ENCODE measurements at places on chromosomes 5 and 9.

GRCh38 chr5:14861123-14861765 lies 10.3 kb downstream of the ANKH start:
- DNase-seq: no peak

- DNase-seq: no peak
Measured at GRCh38 chr5:174572591-174572990, 151.8 kb upstream of the MSX2 start.

GRCh38 chr9:72843520-72844439 lies 109.1 kb downstream of the ALDH1A1 start:
- no peak for DNase-seq

- DNase-seq: no peak
Measured at GRCh38 chr5:73339051-73339575, 109.5 kb downstream of the FOXD1 start.

- DNase-seq: peak; percentile 69
Measured at GRCh38 chr5:137743031-137743640, 7.2 kb upstream of the KLHL3 start.

- DNase-seq: no peak
Measured at GRCh38 chr5:3466392-3466791, 129.2 kb upstream of the IRX1 start.

DNA sequence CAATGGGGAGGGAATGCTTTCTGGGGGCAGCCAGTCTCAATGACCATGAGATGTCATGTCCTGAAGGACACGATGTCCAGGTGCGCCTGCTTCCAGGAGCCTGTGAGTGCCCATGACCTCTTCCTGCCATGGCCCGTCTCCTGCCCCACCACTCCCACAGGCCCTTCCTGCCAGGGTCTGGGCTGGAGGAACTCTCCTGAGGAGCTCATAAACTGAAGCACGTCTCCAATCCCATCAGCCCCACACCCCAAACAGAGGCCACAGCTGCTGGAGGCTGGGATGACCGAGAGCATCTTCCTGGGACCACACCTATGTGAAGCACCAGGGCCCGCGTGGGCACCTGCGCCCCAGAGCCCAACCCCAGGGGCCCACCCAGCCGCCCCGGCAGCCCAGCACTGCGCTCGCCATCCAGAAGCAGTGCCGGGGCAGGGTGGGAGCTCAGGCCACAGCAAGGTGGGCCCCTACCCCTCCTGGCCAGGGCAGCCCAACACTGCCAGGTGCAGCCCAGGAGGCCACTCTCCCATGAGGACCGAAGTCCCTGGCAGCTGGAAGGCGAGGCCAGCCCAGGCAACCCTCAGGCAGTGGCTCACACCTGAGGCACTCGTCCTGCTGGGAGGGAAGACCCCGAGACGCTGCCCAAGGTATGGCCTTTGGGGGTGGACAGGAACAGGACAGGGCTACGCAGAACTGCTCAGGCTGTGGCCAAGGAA lies 53.9 kb upstream of the UBAC1 start:
- no peak for DNase-seq

- no peak for DNase-seq
Measured at GRCh38 chr5:77662635-77663034, 24.1 kb upstream of the OTP start.

GRCh38 chr5:131114754-131115153 lies 50.3 kb downstream of the HINT1 start:
- DNase-seq: no peak

- no peak for DNase-seq
Measured at GRCh38 chr9:138103111-138103848, 225.7 kb downstream of the CACNA1B start.

DNA sequence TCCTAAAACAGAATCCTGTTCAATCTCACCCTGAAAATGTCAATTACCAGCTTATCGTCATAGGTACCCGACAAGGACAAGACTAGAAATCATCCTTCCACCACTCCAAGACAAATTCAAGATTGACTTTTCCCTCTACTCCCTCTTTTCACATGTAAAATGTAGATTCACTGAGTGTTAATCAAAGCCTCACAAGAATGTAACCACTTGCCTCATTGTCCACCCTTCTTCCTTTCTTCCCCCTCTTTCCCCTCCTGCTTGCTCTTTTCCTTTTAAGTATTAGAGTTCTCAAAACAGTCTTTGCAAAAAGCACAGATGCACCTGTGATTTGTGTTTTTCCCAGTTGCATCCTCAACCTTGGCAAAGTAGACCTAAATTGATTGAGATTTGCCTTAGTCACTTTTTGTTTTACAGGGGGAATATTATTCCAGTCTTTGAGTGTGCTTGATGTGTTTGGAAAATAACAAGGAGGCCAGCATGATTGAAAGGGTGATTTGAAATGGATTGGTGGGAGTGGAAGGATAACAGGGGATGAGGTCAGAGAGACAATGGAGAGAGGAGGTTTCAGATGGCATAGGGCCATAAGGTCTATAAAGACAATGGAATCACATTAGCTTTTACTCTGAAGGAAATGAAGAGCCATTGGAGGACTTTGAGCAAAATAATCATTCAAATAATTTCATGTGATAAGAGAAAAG lies 231.3 kb upstream of the TYRP1 start:
- DNase-seq: no peak

DNA sequence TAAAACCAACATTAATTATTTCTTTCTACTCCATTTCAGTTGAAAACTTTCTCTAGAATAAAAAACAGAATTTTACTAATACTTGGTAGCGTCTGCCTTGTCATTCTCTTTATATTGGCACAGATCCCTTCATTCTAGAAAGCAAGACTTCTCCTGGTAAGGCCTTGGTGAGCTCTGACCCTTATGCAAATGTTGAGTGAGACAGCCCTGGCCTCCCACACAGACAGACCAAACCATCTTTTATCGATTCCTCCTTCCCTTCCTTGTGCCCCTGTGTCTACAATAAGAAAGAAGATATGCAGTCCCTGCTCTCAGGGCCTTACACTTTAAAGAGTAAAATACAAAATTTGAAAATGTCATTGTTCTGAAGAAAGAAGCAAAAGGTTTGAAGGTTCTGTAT lies 262.2 kb downstream of the EFNA5 start:
- DNase-seq: no peak

DNA sequence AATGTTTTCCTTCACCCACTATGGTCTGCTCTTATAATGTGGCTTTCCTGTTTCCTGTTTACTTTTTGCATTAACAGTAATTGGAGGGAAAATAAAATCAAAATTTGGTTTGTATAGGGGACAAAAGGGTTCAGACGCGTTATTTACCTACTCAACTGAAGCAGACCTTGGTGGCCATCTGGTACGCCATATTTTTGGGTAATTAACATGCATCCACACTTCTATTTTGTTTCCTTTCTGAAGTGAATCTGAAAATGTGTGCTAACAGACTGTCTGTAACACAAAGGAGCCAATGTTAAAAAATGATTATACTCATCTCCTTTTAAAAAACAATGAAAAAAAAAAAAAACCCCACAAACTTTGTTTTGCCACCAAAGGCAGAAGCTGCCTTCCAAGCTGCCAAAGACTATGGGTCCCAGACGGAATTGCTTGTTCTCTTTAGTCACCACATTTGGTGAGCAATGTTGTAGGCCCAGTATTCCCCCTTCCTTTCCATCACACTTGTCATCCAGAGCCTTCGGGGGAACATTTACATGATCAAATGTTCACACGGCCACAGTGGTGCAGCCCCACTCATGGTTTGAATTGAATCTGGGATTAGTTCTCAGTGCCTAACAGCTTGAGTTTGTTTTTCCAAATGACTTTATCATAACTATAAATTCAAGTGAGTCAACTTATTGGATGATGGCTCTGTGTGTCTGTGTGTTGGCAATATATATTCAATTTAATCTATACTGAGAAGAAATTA lies 323.7 kb upstream of the CD180 start:
- no peak for DNase-seq

DNA sequence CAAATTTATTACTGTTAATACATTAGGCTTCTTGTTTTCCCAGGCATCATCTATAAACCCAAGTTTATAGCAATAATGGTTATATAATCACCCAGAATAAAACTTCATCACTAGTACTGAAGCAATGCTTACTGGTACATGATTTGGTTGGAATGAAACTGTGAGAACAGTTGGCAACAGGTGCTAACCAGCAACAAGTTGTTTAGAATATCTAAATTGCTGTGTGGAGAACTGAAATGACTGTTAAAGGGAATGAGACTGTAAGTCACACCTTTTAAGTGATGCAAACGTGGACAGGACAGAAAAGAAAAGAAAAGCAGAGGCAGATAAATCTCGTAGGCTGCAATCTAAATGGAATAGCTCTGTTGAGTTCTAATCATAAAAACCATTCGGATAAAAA lies 2.5 kb downstream of the YIPF5 start:
- DNase-seq: no peak

- no peak for DNase-seq
Measured at GRCh38 chr9:136441681-136442245, 2.1 kb upstream of the INPP5E start.

- DNase-seq: peak; percentile 31
Measured at GRCh38 chr9:34701769-34702736, 7.9 kb downstream of the CCL21 start.

DNA sequence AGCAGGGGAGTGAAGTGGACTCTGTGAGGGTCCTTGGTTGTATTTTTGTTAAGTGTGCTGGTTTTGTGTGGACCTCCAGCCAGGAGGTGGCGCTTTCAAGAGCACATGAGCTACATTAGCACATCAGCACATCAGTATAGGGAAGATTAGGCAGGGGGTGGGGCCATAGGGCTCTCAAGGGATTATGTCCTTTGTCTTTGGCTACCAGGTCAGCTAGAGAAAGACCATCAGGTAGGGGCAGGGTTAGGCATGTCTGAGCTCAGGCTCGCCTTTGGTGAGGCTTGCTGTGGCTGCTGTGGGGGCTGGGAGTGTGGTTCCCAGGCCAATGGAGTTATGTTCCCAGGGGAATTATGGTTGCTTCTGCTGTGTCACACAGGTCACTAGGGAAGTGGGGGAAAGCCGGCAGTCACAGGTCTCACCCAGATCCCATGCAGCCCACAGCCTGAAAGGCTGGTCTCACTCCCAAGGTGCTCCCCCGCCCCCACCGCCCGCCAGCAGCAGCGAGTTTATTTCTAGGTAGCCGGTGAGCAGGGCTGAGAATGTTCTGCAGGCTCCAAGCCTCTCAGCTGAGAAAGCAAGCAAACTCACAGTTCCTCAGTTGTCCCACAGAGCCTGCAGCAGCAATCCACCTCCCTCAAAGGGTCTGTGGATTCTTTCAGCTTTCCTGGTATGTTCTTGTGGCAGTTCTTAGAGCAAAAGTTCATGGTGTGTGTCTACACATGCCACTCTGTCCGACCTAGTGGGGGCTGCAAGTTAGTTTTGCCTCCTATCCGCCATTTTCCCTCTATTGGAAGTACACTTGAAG lies 13.7 kb downstream of the OR1J1 start:
- peak; percentile 64 for DNase-seq
